ENCODE measurements at places on chromosomes 5 and 9.

GRCh38 chr9:86674487-86674886 lies 272.8 kb downstream of the GAS1 start:
- no peak for DNase-seq

- no peak for DNase-seq
These were observed 86.0 kb downstream of the SNCAIP start for GRCh38 chr5:122398016-122398415.

- no peak for DNase-seq
These were observed 16.9 kb downstream of the GDF9 start for GRCh38 chr5:132849347-132849746.

DNA sequence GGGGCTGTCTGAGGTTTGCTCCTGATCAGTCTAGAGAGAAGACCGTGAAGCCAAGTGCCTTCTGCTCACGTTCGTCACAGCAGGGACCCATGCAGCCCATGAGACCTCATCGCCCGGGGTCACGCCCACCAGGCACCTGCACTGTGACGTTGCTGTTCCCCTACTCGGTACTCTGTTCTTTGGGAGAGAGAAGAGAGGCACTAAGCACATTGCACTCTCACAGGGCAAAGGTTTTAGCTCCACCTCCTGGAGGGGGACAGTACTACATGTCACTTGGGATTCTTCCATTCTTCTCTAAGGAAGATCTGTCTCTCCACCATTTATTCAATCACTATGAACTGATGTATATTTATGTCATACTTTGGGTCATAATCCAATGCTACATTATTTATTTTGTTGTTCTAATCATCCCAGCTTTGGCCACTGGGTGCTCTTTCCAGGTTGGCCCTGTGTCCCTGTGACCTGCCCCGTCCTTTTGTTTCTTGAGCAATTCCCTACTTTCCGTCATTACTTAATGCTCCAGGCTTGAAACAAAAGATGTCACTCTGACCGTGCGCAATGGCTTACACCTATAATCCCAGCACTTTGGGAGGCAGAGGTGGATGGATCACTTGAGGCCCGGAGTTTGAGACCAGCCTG lies 31.4 kb upstream of the BRD3 start:
- DNase-seq = no peak

- DNase-seq = no peak
These were observed 40.4 kb downstream of the CTNNA1 start for GRCh38 chr5:138793575-138793974.

GRCh38 chr9:643966-644365 lies 197.5 kb upstream of the DMRT1 start:
- no peak for DNase-seq

GRCh38 chr5:9456435-9457042 lies 89.3 kb downstream of the SEMA5A start:
- DNase-seq = no peak

DNA sequence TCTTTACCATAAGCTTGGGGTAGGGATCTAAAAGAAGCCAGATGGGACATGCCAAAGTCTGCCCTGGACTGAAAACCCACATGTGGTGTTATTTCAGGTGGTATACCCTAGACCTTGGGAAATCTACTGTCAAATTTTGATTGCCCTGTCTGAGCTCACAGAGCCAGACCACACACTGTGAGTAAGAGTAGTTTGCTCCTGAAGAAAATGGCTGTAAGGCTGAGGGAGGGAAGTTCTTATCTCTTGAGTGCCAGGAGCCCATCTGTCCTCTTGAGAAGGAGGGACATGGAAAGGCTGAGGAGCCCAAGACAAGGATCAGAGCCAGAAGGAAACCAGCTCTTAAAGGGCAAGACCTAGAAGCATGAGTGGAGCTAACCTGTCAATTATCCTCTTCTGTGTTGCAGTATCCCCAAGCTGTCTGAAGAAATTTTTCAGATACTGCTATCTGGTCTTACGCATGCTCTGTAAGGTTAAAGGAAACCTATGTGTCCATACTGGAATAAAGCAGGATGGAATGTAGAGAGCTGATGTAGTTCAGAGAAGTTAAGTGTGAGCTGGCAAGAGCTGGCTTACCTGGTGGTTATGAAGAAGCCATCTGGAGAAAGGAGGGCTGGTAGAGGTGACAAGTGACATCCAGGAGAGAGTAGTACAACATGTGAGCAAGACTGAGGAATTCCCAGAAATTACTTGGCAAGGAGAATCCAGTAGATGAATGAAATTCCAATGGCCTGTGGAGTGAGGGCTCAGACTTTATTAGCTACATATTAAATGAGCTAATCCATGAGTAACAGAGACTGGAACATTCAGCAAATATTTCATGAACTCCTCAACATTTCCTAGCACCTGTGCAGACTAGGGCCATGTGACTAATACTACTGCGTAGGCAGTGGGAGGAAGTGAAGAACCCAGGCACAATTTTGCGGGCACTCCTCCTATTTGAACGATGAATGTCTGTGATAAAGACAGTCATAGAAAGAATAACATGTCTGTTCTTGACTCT lies 389.1 kb upstream of the KIF2A start:
- DNase-seq = no peak

- no peak for DNase-seq
These were observed 93.4 kb downstream of the KCNIP1 start for GRCh38 chr5:170597109-170597751.

GRCh38 chr5:41519801-41520200 lies 9.4 kb upstream of the PLCXD3 start:
- DNase-seq = no peak

DNA sequence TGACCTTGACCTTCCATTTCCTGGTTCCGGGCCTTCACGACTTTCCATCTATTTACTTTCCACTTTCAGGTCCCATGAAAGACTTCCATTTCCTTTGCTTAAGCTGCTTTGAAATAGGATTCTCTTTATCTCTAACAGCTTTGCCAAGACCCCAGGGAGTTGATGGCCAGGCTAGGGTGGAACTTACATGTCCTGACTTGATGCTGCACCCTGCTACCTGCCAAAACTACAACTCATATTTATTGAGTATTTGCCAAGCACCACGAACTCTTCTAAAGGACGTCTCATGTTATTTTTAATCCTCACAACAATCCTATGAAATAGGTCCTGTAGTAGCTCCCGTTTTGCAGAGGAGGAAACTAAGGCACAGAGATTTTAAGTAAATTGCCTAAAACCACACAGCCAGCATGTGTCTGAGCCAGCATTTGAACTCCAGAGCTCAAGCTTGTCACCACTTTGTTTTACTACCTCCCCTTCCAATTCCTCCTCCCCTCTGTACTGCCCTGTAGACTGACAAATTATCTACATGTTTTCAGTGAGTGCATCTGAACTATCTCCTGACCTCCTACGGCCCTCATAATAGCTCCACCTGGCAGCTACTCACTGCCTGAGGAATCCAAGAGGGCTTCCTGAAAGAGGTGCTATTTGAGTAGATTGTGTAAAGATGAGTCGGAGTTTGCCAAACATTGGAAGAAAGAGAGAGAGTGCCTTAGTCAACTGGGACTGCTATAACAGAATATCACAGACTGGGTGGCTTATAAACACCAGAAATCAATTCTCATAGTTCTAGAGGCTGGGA lies 38.4 kb upstream of the SMIM23 start:
- no peak for DNase-seq

GRCh38 chr5:17021602-17021932 lies 85.5 kb upstream of the MYO10 start:
- no peak for DNase-seq

GRCh38 chr5:402615-403359 lies 40.2 kb upstream of the EXOC3 start:
- no peak for DNase-seq

DNA sequence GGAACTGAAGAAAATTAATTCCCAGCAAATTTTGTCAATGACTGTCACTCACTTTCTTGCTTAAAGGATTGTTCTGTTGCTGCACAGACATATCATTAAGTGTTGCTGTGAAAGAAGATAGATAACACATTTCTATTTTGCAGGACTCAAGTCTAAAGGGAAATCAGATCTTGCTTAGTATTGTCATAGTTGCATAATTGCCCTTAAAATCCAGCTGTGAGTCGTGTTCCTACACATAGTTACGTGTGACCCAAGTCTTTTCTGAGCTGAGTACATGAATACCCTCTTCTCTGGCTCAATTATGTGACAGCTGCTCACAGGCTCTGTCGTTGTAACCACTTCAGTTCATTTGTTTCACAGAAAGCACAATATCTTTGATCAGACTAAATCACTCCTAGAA lies 390.8 kb downstream of the DTWD2 start:
- DNase-seq = no peak

GRCh38 chr9:124439086-124439485 lies 11.2 kb upstream of the ADGRD2 start:
- DNase-seq = no peak

GRCh38 chr9:69237702-69238295 lies 63.7 kb downstream of the TJP2 start:
- no peak for DNase-seq

DNA sequence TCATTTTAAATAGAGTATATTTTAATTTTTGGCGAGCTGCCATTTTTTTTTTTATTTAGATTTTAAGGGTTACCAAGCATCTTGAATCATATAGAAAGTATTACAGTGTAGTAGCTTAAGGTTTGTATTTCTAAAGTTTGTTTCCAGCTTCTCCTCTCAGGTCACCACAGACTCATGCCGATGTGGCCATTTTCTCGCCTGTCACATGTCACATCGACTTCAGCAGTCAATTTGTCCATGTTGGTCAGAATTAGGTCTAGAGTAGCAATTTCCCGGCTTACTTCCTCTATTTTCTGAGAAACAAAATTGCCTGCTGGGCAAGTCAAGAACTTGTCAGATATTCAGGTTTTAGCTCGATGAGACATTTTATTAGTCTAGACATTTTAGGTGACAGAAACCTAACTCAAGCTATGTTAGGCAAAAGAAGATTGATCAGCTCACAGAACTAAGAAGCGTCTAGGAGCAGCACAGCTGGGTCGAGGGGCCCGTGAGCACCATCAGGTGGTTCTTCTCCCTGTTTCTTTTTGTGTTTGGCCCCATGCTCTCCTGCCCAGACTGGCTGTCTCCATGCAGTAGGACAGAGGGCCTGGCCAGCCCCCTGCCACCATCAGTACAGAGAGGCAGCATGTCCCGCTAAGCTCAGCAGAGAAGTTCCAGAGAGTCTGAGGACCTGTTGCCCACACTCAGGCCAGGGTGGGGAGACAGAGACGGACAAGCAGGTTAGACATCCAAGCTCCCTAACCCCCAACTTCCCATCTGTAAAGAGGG lies 48.4 kb upstream of the AFAP1L1 start:
- DNase-seq = no peak

GRCh38 chr9:93261281-93261680 lies 77.3 kb downstream of the WNK2 start:
- no peak for DNase-seq

DNA sequence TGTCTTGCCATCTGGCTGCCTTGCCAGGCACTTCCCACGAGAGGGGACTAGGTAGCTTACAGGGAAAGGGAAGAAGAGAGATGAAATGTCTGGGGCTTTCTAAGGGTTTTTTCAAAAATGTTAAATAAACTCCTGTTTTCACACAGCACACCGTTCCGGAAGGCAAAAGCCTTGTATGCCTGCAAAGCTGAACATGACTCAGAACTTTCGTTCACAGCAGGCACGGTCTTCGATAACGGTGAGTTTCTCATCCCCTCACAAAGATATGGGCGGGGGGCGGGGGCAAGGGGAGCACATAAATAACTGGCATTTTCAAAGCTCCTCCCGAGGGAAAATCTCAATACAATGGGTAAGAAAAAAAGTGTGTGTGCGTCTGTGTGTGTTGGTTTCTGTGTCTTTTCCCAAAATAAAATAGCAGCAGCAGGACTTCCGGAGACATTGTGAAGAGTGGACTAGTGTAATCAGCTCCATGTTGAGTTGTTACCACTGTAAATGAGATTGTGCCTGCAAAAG lies 189.6 kb downstream of the NR3C1 start:
- no peak for DNase-seq

- DNase-seq = no peak
These were observed 190.6 kb downstream of the MAT2B start for GRCh38 chr5:163695830-163696578.

DNA sequence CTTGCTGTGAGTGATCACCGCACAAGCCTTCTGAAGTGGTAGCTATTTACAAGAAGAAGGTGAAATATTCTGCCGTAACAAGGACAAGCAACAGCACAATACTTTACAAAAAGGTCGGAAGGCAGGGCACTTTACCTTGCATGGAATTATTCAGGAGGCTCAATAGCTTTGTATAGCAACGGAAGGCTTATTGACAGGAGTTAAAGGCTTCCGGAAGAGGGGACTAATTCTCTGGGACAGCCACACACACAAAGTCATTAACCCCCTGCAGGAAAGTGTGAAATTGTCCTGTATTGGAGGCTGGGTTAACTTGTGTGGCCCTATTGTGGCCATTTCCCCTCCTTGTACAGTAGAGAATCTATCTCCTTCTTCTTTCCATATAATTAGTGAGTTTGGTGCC lies 199.3 kb upstream of the SEMA6A start:
- DNase-seq = no peak

- DNase-seq = no peak
These were observed 35.8 kb upstream of the SPRY4 start for GRCh38 chr5:142360607-142361120.

- no peak for DNase-seq
These were observed 1.4 kb downstream of the ERGIC1 start for GRCh38 chr5:172835290-172835993.
